Activated CD8-positive, alpha-beta memory T cell treated with anti-CD3 and anti-CD28 coated beads, Interleukin-2, amount 10 ng/mL, durations not matched to agents 7 days and 5 days (primary cell): ENCODE measurements at places on chromosomes 2 and 18. TPM values are rescaled to one million over a fixed set of nuclear protein-coding genes. Genes with fewer than 3 reads are reported as not detected.

TRABD2A gene
- total RNA-seq: 30.2 TPM

SERPINB3 gene
- total RNA-seq: not detected

GRCh38 chr2:66323406-66323805 is 111.5 kb upstream of the MEIS1 start:
- no peak for DNase-seq

MC5R gene
- total RNA-seq: 0.12 TPM

SCN3A gene
- total RNA-seq: 0.07 TPM

USP14 gene
- 84.0 TPM for total RNA-seq

DNA sequence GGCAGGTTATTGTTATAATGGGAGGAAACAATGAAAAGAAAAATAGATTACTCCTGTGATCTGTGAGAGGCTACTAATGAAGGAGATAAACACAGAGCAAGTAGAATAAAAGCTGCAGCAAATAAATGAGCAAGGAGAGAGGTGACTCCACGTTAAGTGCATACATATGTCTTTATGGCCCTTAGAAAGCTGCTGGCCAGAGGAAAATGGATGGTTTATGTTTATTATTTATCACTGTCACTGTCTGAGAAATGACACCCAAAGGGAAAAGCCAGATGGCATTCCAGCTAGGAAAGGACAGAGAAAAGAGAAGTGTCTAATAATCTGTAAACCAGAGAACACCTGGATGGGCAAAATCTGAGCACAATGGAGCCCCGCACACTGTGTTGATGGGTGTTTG is 122.9 kb upstream of the DDX18 start:
- DNase-seq: no peak

DNA sequence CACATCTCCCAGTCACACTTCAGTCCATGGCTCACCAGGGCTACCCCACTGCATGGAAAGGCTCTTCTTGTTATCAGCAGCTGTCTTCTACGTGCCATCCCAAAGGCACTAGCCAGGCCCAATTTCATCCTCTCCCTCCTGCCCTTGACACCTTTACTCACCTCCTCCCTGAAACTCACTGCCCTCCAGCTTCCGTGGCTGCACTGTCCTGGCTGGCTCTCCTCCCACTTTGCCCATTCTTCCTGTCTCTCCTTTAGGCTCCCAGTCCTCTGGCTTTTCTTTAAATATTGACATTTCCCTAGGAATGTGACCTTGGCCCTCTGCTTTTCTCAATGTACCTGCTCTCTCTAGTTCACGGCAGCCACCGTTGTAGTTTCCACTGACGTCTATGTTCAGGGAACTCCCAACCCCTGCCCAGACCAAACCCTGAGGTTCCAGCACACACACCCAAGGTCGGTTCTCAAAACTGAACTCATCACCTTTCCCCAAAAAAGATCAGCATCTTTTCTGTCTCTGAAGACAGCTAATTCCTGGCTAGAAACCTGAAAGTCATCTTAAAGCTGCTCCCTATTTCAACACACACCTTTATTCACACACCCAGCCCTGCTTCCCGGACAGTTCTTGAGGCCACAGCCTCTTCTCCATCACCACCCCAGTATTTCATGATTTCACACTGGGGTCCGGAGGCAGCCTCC is 36.7 kb downstream of the WDFY1 start:
- no peak for DNase-seq

SIX2 gene
- not detected for total RNA-seq

GRCh38 chr2:189305291-189305943 is 125.9 kb upstream of the COL5A2 start:
- no peak for DNase-seq

KIAA1328 gene
- 8.6 TPM for total RNA-seq

- DNase-seq: no peak
These were observed 82.0 kb downstream of the PMS1 start for GRCh38 chr2:189866296-189866695.

- no peak for DNase-seq
These were observed 30.0 kb downstream of the FRZB start for GRCh38 chr2:182836451-182836850.

DNA sequence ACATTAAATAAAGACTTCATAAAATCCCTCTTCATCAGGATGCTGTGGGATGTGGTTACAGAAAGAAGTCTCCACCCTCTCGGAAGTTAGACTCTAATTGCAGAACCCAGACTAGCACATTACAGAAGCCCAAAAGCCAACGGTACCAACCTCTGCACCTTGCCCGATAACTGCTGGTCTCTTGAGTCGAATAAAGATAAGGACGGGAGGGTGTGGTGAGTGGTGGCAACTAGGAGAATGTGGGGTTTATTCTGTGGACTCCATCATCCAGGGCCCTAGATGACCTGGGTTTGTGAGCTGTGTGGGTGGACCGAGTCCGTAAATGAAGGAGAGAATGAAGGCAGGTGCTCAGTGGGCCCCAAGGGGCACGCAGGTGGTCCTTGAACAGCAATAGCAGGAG is 462.8 kb upstream of the ID2 start:
- DNase-seq: no peak

GRCh38 chr2:25372405-25373268 is 30.9 kb upstream of the DNMT3A start:
- peak; percentile 36 for DNase-seq

- no peak for DNase-seq
These were observed 47.4 kb upstream of the NXPH2 start for GRCh38 chr2:138827426-138828054.

ITPRIPL1 gene
- total RNA-seq: 53.2 TPM

GRCh38 chr2:20595439-20596192 is 55.3 kb downstream of the HS1BP3 start:
- peak; percentile 81 for DNase-seq

TFPI gene
- not detected for total RNA-seq

CD226 gene
- 83.3 TPM for total RNA-seq

GRCh38 chr2:204272610-204273287 is 272.5 kb upstream of the PARD3B start:
- DNase-seq: no peak

GRCh38 chr2:236831698-236832097 is 254.0 kb upstream of the COPS8 start:
- no peak for DNase-seq

- DNase-seq: no peak
These were observed 178.7 kb downstream of the NCKAP5 start for GRCh38 chr2:133389569-133389968.

- no peak for DNase-seq
These were observed 189.9 kb upstream of the NDUFV2 start for GRCh38 chr18:8912348-8913326.

GRCh38 chr2:203469546-203469945 is 65.6 kb downstream of the RAPH1 start:
- DNase-seq: no peak

UGT1A4 gene
- not detected for total RNA-seq

VAMP5 gene
- 88.4 TPM for total RNA-seq

DNA sequence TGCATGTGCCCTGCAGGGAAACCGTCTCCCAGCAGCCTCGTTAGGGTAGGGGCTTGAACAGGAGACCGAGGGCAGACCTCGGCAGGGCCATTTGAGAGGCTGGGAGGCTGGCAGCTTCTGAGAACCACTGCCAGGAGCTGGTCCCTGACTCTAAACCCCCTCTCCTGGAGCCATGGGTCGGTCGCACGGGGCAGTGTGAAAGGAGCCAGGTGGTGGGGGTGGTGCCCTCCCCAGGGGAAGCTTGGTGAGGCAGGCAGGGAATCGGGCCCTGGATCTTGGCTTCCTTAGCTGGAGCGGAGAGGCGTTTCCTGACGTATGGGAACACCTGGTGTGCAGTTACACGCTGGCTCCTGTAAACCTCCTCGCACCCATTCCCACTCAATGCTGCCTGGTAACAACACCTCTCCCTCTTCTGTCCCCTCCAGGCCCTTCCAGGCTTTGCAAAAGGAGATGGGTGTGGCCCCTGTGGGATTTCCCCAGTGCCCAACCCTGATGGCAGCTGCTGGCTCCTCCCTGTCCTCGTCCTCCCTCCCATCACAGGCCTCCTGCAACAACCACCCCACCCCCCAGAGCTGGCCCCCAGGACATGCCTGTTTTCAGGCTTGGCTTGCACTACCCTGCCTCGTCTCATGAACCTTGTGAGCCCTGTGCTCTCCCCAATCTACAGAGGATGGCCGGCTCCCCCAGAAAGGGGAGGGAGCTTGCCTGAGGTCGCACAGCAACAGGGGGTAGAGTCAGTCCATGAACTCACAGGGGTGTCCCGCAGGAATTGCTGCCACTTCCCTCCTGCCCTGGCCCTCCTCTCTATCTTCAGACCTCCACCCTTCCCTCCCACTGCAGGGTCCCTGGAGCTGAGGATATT is 24.4 kb downstream of the ADRA2B start:
- peak; percentile 34 for DNase-seq

CAB39 gene
- total RNA-seq: 174 TPM

DNA sequence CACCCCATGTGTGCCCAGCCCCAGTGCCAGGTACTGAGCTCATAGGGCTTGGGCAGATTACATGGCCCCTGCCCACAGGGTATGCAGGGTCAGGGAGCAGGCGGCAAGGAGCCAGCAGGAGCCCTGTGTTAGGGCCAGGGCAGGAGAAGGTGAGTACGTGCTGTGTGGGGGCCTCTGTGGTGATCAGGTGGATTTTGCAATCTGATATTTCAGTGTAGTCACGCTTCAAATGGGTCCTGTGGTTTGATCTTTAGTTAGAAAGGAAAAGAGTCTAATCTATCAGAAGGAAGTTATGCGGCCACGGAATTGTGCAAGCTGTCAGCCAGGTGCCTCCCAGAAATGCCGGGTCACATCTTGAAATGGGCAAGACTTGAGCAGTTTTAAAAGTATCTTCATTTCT is 13.9 kb downstream of the UBE2F start:
- no peak for DNase-seq

- no peak for DNase-seq
These were observed 35.9 kb upstream of the MGAT5 start for GRCh38 chr2:134217924-134218323.

DNA sequence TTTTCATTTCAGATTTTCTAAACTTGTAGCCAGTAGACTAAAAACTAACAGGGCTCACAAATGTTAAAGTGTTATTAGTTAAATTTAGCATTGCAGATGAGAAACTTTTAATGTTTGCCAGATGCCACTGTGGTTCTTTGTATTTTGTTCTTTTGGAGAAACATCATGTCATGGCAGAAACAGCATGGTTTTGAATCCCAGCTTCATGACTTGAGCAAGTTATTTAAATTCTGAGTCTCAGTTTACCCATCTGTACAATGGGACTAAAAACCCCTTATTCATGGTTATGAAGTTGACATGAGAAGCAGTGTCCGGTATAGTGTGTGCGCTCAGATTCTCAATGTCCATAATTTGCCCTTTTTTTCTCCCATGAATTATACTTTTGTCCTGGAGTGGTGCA is 56.5 kb downstream of the MAPRE2 start:
- no peak for DNase-seq

DNA sequence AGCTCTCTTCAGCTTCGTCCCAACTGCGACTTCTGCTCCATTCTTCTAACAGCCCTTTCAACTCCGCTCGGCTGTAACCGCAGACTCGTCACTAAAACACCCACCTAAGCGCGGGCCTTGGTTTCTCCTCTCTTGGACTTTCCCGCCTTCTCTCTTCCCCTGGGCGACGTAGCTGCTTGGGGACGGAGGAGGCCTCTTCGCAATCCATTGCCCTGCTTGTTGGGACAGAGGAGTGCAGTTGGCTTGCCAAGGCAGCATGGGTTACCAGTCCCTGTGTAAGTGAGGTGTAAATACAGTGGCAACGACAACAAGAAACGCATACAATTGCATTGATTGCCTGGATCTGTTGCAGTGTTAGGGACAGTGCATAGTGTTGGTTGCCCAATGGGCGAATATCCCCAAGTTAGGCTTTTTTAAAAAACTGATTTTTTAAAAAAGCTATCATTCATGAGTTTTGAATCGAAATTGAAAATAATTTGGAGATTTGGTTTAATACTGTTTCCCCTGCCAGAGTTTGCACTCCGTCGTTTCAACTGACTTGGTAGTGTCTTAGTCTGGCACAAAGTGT is 484 bp upstream of the DARS1 start:
- peak; percentile 82 for DNase-seq

DNA sequence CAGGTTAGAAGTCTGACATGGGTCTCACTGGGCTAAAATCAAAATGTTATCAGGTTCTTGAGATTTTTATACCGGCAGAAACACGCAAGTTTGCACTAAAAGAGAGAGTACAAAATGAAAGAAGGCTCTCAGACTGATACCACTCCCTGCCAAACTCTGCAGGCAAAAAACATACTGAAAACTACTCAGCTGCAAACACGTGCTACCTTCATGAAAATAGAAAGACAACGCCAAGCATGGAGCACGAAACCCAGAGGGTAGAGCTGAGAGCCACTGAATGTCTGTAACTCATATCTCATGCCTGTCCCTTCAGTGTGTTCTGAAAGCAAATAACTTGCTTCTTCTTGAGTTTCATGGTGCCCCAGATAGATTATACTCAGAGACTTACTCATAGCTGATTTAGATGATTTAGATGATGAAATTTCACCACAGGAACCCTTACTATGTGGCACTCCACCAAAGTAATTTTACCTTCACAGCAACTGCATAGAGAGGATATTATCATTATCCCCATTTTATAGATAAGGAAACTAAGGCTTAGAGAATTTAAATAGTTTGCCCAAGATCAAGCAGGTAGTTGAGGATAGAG is 313.0 kb upstream of the SLC39A10 start:
- no peak for DNase-seq

PCARE gene
- not detected for total RNA-seq

DNA sequence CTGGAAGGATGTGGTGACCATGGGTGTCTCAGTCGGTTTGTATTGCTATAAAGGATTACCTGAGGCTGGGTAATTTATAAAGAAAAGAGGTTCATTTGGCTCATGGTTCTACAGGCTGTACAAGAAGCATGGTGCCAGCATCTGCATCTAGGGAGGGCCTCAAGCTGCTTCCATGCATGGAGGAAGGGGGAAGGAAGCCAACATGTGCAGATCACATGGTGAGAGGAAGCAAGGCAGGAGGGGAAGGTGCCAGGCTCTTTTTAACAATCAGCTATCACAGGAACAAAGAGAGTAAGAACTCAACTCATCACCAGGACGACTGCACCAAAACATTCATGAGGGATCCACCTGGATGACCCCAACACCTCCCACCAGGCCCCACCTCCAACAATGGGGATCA is 209.4 kb downstream of the CDH20 start:
- no peak for DNase-seq

DNA sequence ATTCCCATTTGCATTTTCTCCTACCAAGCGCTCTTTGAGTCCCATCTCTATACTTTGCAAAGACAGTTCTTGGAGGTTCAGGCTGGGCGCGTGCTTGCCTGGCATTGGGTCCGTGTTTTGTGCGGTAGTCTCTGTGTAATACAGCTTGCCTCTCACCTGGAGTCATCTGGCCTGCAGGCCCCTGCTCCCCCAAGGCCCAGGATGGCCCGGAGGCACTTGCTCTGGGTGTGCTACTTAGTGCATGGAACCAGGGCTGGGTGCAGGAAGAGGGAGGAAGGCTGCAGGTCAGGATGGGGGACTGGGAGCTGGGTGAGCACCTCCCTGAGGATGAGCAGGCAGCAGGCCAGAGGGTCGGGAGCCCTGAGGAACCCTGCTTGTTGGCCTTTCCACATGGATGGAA is 220.9 kb downstream of the LDLRAD4 start:
- DNase-seq: no peak

TBR1 gene
- 0.05 TPM for total RNA-seq
